ENCODE measurements at places on chromosomes 2 and 18. TPM values are rescaled to one million over a fixed set of nuclear protein-coding genes. Genes with fewer than 3 reads are reported as not detected.

DNA sequence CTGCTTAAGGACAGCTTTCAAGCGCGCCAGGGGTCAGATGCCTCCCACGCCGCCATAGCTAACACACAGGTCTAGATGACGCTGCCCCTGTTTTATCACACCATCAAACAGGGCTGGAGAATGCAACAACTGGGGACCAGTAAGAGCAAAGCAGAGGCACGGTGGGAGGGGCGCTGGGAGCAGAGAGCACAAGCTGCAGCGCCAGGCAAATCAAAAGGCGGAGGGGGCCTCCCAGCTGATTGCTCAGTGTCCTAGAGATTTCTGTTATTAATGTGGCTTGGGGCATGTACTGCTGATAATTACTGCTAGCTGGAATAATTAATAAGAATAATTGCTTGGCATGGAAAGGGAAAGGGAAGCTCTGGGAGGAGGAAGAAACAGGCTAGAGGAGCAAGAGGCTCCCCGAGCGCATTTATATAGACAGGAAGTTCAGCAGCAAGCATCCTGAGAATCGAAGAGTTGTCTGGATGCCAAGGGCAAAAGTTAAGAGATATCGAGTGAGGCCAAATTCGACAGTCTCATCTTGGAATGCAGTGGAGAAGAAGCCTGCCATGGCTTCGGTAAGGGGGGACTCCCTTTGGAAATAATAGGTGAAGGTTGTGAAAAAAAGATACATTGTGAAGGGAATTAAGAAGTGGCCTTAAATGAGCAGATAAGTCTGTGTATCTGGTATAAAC, 104.5 kb upstream of the ZNF521 start:
- DNase-seq: no peak

GRCh38 chr2:207930747-207931146, 94.6 kb downstream of the PLEKHM3 start:
- no peak for DNase-seq

DNA sequence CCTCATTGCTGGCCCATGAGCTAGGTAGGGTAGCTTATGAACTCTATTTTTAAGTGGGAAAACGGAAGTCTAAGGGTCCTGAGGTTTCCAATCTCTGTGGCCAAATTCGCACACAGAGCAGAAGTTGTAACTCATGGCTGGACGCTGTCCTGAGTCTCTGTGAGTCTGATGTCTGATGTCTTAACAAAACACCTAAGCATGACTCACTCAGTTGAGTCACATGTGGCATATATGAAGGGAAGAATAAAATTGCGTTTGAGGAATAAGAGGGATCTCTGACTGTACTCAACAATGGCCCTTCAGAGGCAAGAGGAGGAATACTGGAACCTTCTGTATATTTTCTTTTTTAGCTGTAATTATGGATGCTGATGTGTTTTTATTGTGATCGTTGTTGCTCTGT, 569.7 kb downstream of the RIT2 start:
- DNase-seq: no peak

- no peak for DNase-seq
These were observed 855.8 kb upstream of the FANCL start for GRCh38 chr2:59096973-59097372.

- no peak for DNase-seq
These were observed 326.1 kb downstream of the PIK3C3 start for GRCh38 chr18:42281124-42281523.

LDLRAD4 gene
- total RNA-seq: 40.3 TPM
